NCI-H774 (cell line): ENCODE measurements at places on chromosomes 4 and X.

GRCh38 chrX:38656350-38656915 is 95.1 kb downstream of the TSPAN7 start:
- DNase-seq, result no peak

DNA sequence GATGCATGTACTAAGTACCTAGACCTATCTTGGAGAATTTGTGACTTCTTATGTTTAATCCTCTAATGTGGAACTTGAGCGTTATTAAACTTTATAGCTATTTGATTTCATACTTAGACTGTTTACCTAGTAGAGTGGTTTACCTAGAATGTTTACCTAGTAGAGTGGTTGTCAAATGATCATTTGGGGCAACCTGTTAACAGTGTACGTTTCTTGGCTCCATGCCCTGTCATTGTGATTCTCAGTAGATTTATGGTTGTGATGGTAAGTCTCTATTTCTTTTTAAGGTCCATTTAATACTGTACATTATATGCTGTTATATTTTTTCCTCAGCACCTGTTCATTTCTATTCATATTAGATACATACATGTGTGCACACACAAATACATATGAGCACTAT is 233.0 kb upstream of the MAD2L1 start:
- peak; percentile 49 for DNase-seq

- no peak for DNase-seq
Measured at GRCh38 chr4:107666134-107666533, 53.9 kb downstream of the PAPSS1 start.

DNA sequence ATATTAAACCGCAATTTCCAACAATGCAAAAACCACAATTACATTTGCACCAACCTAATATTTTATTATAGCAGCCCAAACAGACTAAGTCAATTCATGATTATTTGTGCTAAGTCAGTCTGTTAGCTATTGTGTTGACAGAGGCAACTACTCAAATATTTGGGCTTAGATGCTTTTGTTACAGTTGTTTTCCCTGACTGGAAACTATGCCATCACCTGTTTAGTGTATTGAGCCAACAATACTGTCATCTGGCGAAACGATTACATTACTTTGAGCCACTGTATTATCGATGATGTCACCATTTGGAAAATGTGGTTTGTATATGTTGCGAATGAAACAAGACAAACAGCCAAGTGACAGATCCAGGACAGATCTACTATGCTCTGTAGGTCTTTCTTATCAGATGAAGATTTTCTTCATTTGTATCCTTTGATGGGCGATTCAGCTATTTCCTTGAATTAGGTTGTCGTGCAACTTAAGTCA is 38.7 kb upstream of the INTS6L start:
- DNase-seq, result peak; percentile 89

DNA sequence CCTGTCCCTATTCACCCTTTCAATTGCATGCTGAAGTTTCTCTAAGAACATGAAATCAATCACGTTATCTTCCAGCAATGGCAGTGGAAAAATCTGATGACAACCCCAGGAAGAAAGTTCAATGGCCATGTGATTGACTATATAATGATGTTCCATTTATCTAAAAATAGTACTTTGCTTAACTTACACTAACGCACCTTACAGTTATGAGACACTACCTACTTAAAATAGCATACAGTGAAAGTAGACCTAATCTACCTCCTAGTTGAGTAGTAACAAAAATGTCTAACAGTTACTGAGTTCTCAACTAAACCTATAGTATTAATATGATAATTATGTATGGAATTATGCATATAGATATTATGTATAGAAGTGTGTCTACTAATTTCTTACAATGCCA is 28.6 kb upstream of the PGM2 start:
- DNase-seq, result no peak

GRCh38 chr4:180483036-180483435 is 1760.2 kb upstream of the TENM3 start:
- DNase-seq, result no peak

- no peak for DNase-seq
Measured at GRCh38 chr4:39259571-39260330, 77.4 kb downstream of the WDR19 start.

- DNase-seq, result no peak
Measured at GRCh38 chr4:145930592-145930991, 8.0 kb downstream of the ZNF827 start.

DNA sequence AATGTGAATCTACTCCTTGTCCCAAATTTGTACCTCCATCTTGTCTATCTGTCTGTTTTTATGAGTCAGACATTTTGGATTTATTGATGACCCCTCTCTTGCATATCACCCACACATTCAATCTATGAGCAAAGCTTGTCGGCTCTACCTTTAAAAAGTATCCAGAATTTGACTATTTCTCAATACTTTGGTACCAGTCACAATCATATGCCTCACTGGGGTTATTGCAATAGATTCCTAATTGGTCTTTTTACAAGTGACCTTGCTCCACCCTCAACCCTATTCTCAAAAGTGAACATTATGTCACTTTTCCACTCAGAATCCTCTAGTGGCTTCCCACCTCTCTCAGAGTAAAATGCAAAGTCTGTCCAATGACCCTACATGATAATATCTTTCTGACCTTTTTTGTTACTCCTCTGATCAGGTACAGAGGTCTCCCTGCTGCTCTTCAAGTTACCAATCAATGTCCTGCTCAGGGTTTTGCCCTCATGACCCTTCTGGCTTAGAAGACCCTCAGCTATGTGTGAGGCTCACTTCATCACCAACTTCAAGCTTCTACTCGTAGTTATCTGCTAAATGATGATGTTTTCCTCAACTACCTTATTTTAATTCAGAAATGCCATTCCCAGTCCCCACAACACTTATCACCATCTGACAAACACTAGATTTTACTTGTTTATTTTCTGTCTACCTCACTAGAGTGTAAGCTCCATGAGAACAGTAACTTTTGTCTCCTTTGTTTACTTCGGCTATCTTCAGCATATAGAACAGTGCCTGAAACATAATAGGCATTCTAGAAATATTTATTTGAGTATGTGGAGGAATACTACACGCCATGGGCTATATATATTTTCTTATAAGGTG is 22.4 kb downstream of the AFP start:
- no peak for DNase-seq
